ENCODE measurements at places on chromosomes 12 and 14. TPM values are rescaled to one million over a fixed set of nuclear protein-coding genes. Genes with fewer than 3 reads are reported as not detected.

GRCh38 chr12:110760204-110760609, 17.5 kb upstream of the PPP1CC start:
- no peak overlapping the region for H3K27ac ChIP-seq
- H3K27me3 ChIP-seq: no peaks in the 10 kb centered on the region
- no peaks in the 10 kb centered on the region for H3K4me1 ChIP-seq
- no peak for DNase-seq

GRCh38 chr12:88057994-88058718, 29.0 kb upstream of the C12orf50 start:
- peaks cover 5% of the 10 kb centered on the region for H3K4me1 ChIP-seq
- H3K27ac ChIP-seq: no peak overlapping the region
- DNase-seq: no peak
- H3K36me3 ChIP-seq: peaks cover 22% of the 10 kb centered on the region

PAWR gene
- 6.5 TPM for total RNA-seq

DNA sequence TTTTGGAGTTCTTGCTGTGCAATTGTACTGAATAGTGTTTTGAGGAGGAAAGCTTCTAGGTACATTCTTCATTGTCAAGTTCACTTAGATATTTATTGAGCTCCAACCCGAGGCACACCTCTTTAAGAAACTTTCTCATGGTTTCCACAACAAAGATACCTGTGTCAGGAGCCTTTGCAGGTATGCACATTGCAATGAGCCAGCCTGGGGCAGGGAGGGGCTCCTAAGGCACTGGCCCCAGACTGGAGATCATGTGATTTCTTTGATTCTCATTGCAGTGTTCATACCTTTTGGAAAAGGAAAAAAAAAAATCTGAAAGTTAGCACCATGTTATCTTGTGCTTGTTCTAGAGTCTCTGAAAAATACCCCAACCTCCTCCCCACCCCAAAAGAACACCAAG, 80.3 kb downstream of the PRMT8 start:
- H3K27ac ChIP-seq: no peak overlapping the region
- H3K4me1 ChIP-seq: no peaks in the 10 kb centered on the region
- no peak overlapping the region for H3K4me3 ChIP-seq
- DNase-seq: no peak
- no peaks in the 10 kb centered on the region for H3K36me3 ChIP-seq

- DNase-seq: peak; percentile 85
- H3K36me3 ChIP-seq: no peaks in the 10 kb centered on the region
- no peak overlapping the region for H3K4me3 ChIP-seq
Measured at GRCh38 chr14:105974902-105975301, 448.5 kb downstream of the TMEM121 start.

DNA sequence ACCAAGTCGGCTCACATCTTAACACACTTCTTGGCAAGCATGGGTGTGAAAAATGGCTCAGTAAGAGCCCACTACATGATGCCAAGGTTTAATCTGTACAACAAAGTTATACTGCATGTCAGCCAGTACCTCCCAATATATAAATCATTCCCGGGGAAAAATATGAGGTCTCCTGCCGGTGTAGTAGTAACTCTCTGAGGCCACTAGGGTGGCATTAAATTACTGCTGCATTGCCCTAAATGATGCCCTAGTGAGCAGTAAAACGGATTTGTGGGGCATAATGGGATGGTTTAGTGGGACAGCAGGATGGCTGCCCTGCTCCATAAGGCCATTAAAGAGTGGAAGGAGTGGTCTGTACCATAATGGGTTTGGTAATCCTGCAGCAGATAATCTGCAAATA, 267.7 kb downstream of the MED13L start:
- no peaks in the 10 kb centered on the region for H3K27me3 ChIP-seq
- H3K4me1 ChIP-seq: no peaks in the 10 kb centered on the region
- peaks cover 40% of the 10 kb centered on the region for H3K36me3 ChIP-seq
- no peak for DNase-seq
- no peak overlapping the region for H3K27ac ChIP-seq

GRCh38 chr14:23286902-23287479, 1.1 kb upstream of the HOMEZ start:
- no peaks in the 10 kb centered on the region for H3K27me3 ChIP-seq
- peaks cover 4% of the 10 kb centered on the region for H3K36me3 ChIP-seq
- H3K4me3 ChIP-seq: peak overlapping the region; percentile 96
- peak overlapping the region; percentile 91 for H3K27ac ChIP-seq
- no peak for DNase-seq

GRCh38 chr12:110307372-110307771, 26.3 kb downstream of the ATP2A2 start:
- H3K4me1 ChIP-seq: peaks cover 38% of the 10 kb centered on the region
- H3K27me3 ChIP-seq: no peaks in the 10 kb centered on the region
- peak overlapping the region; percentile 57 for H3K27ac ChIP-seq
- DNase-seq: no peak

- no peak for DNase-seq
- H3K27ac ChIP-seq: no peak overlapping the region
- no peaks in the 10 kb centered on the region for H3K36me3 ChIP-seq
- H3K4me3 ChIP-seq: no peak overlapping the region
Measured at GRCh38 chr14:105641075-105641937, 114.9 kb downstream of the TMEM121 start.

RPL10L gene
- not detected for total RNA-seq

- no peaks in the 10 kb centered on the region for H3K36me3 ChIP-seq
- no peak overlapping the region for H3K4me3 ChIP-seq
- DNase-seq: no peak
- H3K27me3 ChIP-seq: peaks cover 3% of the 10 kb centered on the region
Measured at GRCh38 chr14:52044791-52045522, 23.9 kb downstream of the NID2 start.

GRCh38 chr12:90909069-90909770, 45.8 kb downstream of the CCER1 start:
- H3K27ac ChIP-seq: no peak overlapping the region
- H3K4me1 ChIP-seq: no peaks in the 10 kb centered on the region
- H3K4me3 ChIP-seq: no peak overlapping the region
- DNase-seq: no peak

E2F7 gene
- total RNA-seq: 23.8 TPM

AJUBA gene
- 0.74 TPM for total RNA-seq

DNA sequence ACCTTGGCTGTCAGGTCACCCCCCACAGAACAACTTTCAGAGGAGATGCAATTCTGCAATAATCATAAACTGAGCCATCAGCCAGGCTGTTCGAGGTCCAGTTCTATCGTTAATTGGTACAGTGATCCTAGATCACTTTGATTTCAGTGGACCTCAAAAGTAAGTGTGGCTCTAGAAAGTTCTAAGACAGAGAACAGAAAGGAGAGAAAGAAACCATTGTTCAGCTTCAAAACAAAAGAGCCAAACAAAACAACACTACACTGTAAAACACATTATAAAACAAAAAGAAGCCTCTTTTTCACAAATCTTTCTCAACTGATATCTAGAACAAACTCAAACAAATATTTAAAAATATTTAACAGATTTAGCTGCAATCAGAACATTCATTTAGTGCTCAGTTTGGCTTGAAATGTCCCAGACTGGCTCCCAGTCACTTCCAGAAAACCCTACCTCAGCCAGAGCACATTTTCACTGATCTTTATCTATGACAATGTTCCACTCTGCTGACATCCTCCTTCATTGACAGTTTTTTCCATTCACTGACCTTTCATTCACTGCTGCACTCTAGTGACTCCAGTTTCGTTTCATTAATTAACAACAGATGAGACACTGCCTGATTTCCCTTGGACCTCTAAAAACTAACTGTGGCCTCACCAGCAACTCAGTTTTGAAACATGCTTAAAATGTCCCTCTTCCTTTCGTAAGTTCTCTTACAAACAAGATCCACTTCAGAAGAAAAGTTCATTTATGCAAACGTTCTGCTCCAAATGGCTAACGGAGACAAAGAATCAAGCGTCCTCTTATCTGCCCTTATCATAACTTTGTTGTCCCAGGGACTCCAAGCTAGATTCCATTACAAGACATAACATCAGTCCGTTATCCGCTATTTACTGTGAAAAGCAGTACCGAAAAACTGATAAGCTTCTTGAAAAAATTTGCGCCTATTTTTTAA, 56.8 kb downstream of the DUSP16 start:
- peak overlapping the region; percentile 19 for H3K27ac ChIP-seq
- H3K4me1 ChIP-seq: peaks cover 30% of the 10 kb centered on the region
- peaks cover 19% of the 10 kb centered on the region for H3K36me3 ChIP-seq

DNA sequence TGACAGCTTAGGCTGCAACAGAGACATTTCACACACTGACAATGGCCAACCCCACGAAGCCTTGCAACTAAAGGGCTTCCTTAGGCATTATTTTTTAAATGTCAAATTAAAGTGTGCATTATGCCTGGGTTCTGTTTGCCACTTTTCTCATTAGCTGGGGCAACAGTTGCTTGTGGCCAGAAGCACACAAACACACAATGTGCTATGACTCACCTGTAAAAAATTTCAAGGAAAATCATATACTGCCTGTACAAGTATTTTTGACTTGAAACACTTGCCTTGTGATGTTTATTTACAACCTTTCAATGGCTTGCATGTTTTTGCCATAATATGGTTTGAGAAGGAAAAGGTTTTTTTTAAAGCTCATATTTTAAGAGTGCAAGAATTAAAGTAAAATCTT, 1.9 kb downstream of the NTN4 start:
- no peak overlapping the region for H3K27ac ChIP-seq
- peaks cover 13% of the 10 kb centered on the region for H3K4me1 ChIP-seq
- H3K4me3 ChIP-seq: no peak overlapping the region
- H3K27me3 ChIP-seq: peaks cover 66% of the 10 kb centered on the region
- no peaks in the 10 kb centered on the region for H3K36me3 ChIP-seq

- no peaks in the 10 kb centered on the region for H3K27me3 ChIP-seq
- DNase-seq: peak; percentile 80
- H3K4me1 ChIP-seq: peaks cover 29% of the 10 kb centered on the region
- H3K27ac ChIP-seq: peak overlapping the region; percentile 77
- peaks cover 6% of the 10 kb centered on the region for H3K36me3 ChIP-seq
- no peak overlapping the region for H3K4me3 ChIP-seq
Measured at GRCh38 chr14:103748534-103748857, 32.9 kb downstream of the ZFYVE21 start.

KRAS gene
- total RNA-seq: 33.4 TPM

- H3K4me1 ChIP-seq: peaks cover 13% of the 10 kb centered on the region
- H3K27me3 ChIP-seq: peaks cover 56% of the 10 kb centered on the region
- H3K4me3 ChIP-seq: peak overlapping the region; percentile 62
Measured at GRCh38 chr14:32939254-32940065, 781 bp downstream of the NPAS3 start.

- H3K36me3 ChIP-seq: peaks cover 26% of the 10 kb centered on the region
- no peak overlapping the region for H3K4me3 ChIP-seq
- no peak for DNase-seq
Measured at GRCh38 chr12:45660330-45660729, 69.2 kb upstream of the ARID2 start.

NOS1 gene
- total RNA-seq: not detected
